ENCODE measurements at places on chromosomes 6 and 20.
A peak's percentile ranks its signal among the peaks of the same experiment; 100 is the strongest.

GRCh38 chr20:50993876-50994275 is 29.0 kb downstream of the KCNG1 start:
- no peak for DNase-seq

DNA sequence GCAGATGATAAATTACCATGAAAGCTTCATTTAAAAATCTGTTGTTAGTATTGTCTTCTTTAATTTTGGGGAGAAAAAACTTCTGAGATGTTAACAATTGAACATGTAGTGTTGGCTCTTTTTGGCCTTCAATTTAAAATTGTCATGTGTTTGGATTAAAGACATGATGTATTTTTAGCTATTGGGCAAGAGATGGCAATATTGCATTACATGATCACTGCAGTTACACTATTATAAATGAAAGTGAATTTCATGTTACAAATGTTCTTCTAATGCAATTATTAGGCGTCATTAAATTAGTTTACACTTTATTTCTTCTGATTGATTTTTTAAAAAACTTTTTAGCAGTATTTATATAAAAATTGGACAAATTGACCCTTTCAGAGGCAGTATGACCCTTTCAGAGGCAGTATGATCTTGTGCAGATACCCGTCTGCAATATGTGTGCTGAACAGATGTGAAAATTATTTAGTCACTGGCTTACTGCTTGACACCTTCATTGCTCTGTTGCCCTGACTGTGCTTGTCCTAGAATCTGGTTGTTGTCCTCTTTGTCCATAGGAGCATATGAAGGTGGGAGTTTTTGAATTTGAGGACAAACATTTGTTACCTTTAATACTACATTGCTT is 25.8 kb downstream of the CDKAL1 start:
- DNase-seq = no peak

DNA sequence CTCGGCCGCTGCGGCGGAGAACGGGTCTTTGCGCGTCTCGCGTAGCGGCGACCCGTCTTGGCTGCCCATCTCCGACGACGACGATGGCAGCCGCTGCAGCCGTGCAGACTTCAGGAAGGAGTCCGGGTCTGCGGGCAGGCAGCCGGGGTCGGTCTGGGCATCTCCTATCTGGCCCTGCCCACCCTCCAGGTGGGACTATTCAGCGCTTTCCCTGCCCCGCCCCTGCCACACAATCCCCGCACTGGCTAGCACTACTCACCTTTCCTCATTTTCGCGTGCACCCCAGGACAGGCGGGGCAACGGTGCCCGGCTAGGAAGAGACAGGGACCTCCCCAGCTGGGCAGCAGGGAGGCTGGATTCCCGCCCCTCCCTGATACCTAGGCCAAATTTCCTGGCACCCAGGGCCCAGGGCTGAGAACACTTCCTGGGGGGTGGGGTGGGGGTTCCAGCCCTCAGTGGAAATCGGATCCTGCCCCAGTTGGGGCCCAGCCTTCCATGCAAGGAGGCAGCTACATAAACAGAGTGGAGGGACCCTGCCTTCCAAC is 9.2 kb downstream of the GGT7 start:
- DNase-seq = no peak

GRCh38 chr20:20624914-20625313 is 87.5 kb downstream of the RALGAPA2 start:
- DNase-seq = no peak

GRCh38 chr6:117272032-117272866 is 6.9 kb downstream of the VGLL2 start:
- no peak for DNase-seq

- peak; percentile 65 for DNase-seq
These were observed 430.1 kb upstream of the JAG1 start for GRCh38 chr20:11103866-11104265.

DNA sequence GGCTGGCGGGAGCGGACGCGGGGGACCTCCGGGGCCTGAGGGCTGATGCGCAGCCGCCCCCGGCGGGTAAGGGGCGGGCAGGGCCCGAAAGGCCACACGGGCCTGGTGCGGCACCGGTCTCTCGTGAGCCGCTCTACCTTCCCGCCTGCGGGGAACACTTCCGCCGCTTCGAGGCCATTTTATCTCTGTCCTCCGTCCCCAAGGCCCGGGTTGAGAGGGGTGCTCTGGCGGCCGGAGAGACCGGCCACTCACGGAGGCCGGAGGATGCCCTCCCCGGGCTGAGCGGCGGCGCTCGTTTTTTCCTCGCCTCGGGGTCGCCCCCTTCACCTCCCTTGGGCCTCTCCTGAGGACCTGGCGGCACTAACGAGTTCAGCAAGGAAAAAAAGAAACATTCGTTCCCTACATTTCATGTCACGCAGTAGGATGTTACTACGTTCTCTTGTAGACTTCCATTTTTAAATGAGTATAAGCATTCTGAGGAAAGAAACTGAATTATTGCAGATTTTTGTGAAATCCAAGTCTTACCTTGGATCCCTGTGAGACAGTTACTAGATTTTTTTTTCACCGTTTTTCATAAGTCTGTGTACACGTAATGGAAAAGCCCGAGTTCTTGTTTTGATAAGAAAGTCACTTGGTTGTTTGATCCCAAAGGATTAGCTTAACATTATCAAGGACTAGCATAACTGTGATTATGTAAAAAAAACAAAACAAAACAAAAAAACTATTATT is 575 bp downstream of the WTAP start:
- peak; percentile 55 for DNase-seq

DNA sequence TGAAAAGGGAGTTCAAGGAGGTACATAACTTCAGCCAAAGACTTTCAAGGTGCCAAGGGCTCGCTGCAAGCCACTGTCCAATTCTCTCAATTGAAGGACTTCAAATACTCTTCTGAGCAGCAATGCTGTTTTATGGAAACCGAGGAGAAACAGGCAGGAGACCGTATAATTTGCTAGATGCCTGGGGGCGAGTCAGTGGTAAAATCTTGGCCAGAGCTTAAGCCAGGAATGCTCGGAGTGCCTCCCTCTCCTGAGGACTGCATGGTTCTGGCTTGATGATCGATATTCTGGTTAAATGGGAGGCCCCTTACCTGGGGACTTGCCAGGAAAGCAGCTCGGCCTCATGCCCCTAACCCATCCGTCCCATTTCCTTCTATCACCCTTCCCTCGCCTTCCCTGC is 35.8 kb upstream of the NOP56 start:
- DNase-seq = no peak

GRCh38 chr20:21352703-21353102 is 44.6 kb downstream of the NKX2-4 start:
- DNase-seq = peak; percentile 53

GRCh38 chr6:154786144-154786868 is 53.1 kb downstream of the SCAF8 start:
- no peak for DNase-seq

- DNase-seq = no peak
These were observed 441.1 kb upstream of the ARID1B start for GRCh38 chr6:156336089-156336488.

- no peak for DNase-seq
These were observed 143.9 kb downstream of the ANKRD60 start for GRCh38 chr20:58084566-58084965.

DNA sequence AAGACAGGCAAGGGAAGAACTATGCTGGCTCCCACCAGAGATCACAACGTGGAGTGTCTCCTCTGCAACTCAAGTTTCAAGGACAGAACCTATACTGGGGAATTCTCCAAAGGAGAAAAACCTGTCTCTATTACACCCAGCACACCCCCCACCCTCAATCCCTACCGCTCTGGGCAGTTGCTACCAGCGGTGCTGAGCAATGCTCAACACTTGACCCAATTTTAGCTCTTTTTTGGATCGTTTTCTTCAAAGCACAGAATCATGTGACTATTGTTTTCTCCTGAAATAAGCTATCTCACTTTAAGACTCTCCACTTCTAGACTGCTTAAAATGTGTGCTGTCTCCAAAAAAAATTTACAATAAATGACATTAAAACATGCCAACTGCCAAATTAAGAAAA is 23.3 kb downstream of the MAP7 start:
- DNase-seq = no peak

- DNase-seq = peak; percentile 86
These were observed 66.7 kb downstream of the FAM229B start for GRCh38 chr6:112153926-112154607.

DNA sequence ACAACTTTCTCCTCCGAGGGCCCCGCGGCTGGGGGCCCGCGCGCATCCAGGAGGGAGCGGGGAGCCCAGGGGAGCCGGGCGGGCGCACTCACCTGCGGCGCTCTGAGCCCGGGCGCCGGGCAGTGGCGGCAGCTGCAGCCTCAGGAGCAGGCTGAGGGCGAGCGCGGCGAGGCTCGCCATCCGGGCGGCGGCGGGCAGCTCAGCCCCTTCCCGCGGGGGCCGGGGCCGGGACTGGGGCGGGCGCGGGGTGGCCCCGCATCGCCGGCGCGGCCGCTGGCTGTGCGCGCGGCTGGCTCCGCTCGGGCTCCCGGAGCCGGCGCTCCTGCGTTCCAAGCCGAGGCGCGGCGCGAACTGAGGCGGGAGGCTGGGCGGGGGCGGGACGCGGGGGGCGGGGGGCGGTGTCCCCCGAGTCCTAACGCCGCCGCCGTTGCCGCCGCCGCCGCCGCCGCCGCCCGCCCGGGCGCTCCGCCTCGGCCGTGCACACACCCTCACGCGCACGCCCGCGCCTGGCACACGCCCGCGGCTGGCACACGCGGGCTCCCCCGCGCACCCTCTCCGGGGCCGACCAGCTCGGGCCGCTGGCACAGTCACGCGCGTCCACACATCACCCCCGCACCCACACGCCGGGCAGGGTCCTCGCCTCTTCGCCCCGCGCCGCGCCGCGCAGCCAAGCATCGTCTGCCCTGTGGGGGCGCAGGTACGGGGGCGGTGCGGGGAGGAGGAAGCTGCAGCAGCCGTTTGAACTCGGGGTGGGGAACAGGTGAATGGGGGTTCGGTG is at the start of gene PTPRT:
TSS of gene PTPRT (minus strand) at position 353 of the 778 bp plus-strand sequence. CDS start at position 180, 173 bp downstream.
- DNase-seq = no peak

DNA sequence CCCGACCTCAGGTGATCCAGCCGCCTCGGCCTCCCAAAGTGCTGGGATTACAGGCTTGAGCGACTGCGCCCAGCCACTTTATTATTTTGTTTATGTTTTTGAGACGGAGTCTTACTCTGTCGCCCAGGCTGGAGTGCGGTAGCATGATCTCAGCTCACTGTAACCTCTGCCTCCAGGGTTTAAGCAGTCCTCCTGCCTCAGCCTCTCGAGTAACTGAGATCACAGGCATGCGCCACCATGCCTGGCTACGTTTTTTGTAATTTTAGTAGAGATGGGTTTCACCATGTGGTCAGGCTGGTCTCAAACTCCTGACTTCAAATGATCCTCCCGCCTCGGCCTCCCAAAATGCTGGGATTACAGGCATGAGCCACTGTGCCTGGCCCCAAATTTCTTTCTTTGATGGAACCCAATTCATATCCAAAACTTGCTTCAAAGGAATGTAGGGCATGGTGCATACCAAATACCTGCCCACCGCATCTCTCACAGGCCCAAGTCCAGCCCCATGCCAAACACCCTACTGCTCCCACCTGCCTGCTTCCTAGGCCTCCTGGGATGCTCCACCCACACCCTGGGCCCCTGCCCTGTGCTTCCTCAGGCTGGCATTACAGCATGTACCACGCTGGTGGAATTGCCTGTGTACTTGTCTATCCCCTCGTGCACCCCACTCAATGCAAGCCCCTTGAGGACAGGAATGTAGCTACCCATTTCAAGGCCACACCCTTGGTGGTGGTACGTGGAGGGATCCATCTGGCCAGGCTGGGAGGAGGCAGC is 4.9 kb upstream of the HMGA1 start:
- DNase-seq = no peak

- DNase-seq = no peak
These were observed 53.8 kb downstream of the SASH1 start for GRCh38 chr6:148396411-148396810.

DNA sequence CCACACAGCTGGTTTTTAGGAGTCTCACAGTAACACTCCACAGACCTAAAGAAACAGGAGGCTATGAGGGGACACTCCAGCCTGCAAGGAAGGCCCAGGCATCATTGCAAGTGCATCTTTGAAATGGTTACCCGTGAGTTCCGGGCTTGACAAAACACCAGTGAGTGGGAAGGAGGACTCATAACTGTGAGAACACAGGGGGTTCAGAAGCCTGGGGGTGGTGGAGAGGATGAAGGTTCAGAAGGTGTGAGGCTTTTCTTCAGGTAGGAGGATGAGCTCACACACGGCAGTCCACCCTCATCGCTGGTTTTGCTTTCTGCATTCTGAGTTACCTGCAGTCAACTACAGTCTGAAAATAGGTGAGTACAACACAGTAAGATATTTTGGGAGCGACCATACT is 39.9 kb downstream of the MAP7 start:
- no peak for DNase-seq

- peak; percentile 68 for DNase-seq
These were observed 132.2 kb downstream of the GPX5 start for GRCh38 chr6:28657769-28658465.

GRCh38 chr6:149995235-149995750 is 30.0 kb downstream of the RAET1L start:
- no peak for DNase-seq

- DNase-seq = peak; percentile 46
These were observed 297.7 kb upstream of the SASH1 start for GRCh38 chr6:148044921-148045320.

DNA sequence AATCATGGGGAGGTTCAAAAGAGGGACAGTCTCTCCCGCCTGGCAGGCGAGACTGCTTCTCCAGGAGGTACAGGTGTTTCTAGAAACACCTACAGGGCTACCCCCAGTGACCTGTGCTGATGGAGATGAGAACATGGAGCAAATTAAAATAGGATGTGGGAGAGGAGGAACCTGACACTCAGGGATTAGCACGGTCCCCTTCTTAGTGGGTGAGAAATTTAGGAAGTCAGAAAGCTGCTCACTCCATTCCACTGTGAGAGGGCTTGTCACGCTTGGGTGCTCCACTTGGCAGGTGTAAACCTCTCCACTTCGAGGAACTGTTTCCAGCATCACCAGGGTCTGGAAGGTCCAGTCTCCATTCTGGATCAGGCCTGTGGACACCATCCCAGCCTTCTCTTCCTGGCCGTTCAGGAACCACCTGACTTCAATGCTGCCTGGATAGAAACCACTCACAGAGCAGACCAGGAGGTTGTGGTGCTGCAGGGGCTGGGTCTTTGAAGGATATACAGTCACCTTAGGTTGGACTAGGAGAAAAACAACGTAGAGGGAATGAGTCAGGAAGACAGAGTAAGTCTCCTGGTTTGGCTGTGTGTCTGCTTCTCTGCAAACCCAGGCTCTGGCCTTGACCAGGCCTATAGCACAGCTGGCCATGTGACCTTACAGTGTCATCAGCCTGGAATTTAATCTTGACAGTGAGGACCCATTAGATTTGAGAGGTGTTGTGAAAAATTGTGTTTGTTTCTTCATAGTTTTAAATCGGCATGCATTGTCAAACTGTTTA is 8.1 kb downstream of the HLA-DRB1 start:
- DNase-seq = no peak

DNA sequence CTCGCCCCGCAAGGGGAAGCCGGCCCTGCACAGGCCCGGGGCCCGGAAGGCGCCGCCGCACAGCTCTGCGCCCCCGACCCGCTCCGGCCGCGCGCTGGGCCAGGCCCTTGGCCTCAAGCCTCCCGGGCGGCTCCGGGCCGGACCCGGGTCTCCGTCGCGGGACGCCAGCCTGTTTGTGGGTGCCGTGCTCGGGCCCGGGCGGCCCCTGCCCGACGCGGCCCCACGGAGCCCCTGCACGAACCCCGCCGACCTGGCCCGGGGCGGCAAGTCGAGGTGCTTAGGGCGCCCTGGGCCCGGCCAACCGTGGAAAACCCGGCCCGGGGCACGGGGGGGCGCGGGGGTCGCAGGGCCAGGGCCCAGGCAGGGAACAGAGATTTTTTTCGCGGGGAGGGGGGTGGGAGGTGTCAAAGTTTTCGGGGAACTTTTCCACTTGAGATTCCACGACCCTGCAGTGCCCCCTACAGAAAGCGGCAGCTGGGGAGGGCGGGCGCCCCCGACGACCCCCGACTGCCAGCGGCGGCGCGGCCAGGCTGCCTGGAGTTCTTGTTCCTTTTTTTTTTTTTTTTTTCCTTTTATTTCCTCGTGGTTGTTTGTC is 805 bp upstream of the STX16 start:
- no peak for DNase-seq
